ENCODE measurements at places on chromosomes 1 and 21.

GRCh38 chr1:99171184-99171813, 93.0 kb upstream of the PLPPR4 start:
- no peak for DNase-seq

DNA sequence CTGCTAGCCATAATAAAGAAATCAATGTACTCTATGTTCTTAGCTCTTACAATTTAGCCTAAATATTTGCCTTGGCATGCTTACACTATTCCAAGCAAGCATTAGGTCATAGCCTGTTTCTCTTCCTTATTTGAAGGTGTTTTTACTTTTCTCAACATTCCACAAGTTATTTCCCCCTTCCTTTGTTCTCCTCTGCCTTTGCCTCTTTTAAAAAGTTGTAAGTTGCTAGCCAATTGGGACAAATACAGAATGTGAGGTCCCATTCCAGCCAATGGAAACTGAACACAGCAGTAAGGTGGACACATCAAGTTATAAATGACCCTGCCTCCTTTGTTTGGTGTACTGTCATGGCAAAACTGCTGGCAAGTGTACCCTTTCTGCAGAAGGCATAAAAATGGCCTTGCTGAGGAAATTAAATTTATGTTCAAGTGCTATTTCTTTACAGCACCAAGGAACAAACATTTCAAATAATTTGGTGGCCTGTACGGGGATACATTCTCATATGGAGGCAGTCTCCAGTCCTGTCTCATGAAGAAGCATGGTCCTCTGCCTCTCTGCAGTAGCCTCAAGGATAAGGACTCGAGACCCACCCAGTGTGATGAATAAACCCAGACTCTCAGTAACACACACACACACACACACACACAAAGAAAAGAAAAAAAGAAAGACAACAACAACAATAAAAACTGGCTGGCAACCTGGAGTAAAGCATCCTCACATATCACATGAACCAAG, 28.8 kb upstream of the FMO1 start:
- DNase-seq: no peak

DNA sequence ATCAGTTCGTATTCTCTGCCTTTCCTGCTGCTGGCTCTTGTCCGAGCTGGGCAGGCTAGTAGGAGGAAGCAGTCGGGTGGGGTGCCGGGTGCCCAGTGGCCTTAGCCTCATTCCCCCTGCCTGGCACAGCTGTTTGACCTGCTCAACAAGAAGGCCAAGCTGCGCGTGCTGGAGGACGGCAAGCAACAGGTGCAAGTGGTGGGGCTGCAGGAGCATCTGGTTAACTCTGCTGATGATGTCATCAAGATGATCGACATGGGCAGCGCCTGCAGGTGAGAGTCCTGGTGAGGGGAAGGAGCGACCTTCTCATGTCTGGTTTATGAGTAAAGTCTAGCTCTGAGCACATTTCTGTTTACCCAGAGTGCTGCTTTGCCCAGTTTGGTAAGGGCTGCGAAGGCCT, 16.3 kb upstream of the RPS8 start:
- DNase-seq: no peak

DNA sequence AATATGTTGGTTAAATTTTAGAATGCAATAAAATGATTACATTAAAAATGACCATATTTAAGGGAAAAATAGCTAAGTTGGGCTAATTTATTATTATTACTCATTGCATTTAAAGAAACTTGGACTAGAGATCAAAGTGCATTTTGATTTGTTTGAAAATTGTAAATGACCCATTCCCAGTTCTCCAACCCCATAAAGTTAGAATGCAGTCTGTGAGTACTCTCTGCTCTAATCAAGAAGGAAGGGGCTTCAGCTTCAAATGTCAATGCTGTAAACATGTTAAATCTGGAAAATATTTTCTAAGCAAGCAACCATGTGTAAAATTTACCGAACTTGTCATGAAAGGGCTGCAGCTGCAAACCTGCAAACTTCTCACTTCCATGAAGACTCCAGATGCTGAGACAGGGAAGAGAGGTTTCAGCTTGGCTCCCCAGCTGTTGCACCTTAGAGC, 232.7 kb downstream of the TTLL7 start:
- no peak for DNase-seq

DNA sequence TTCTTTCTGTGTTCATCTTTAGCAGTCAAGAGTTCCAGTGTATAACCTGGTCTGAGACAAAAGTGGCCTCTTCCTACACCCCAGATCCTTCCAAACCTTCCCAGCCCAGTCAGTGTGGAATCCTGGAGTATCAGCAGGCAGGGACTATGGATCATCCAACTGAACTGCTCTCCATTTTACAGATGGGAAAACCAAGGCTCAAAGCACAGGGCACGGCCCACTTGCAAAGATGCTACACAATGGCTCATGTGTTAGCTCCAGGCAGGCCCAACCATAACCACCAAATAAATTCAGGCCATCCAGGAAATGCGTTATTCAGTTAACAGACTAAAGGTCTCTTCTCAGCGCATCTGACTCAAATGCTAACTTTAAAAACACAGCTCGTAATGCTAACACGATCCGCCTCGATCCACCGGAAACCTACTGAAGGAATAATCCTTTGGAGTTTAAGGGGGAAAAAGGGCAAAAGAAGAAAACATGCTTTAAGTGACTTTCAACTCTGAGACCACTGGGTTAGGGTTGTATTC, 7.1 kb downstream of the GLIS1 start:
- DNase-seq: no peak

- no peak for DNase-seq
Measured at GRCh38 chr21:36765229-36765628, 66.3 kb downstream of the SIM2 start.

GRCh38 chr1:93537924-93538323, 90.0 kb downstream of the FNBP1L start:
- DNase-seq: no peak

- DNase-seq: peak; percentile 68
Measured at GRCh38 chr1:161473348-161473747, 31.9 kb upstream of the FCGR2A start.

DNA sequence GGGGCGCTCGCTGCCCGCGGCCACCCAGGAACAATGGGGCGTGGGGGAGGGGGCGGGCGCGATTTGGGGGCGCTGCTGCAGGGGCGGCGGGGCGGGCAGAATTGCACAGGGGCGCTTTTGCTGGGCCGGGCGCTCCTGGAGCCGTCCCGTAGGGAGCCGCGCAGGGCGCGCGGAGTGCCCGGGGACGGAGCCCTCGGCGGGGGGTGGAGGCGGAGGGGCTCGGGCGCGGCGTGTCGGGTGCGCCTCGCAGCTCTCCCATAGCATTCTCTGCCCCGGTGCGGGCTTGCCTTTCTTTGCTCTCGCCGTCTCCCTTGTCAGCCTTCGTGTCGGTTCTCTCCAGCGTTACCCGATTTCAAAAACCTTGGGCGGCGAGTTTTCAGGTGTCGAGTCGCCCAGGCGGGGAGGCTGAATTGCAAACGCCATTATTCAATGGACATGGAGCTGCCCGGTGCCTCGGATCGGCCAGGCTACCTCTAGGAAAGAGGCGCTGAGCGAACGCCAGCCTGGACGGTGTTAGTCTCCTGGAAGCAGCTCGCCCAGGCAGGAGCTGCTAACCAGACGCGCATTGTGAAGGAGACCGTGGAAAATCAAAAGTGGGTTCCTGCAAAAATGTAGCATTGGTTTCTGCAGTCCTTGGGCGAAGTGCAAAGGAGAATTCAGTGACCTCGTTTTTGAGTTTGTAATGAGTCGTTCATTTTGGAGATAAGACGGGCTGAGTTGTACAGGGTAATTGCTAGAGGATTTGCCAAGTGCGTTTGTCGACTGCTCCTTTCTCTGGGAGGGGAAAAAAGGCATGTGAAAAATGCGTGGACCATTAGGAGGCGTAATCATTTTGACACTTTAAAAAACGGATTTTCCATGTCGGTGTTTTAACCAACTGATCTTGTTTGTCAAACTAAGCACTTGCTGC, 626 bp downstream of the CXADR start:
- DNase-seq: peak; percentile 70

GRCh38 chr21:34279883-34280282, 83.9 kb upstream of the KCNE2 start:
- no peak for DNase-seq

GRCh38 chr1:172431204-172431603, 10.7 kb downstream of the C1orf105 start:
- DNase-seq: no peak

DNA sequence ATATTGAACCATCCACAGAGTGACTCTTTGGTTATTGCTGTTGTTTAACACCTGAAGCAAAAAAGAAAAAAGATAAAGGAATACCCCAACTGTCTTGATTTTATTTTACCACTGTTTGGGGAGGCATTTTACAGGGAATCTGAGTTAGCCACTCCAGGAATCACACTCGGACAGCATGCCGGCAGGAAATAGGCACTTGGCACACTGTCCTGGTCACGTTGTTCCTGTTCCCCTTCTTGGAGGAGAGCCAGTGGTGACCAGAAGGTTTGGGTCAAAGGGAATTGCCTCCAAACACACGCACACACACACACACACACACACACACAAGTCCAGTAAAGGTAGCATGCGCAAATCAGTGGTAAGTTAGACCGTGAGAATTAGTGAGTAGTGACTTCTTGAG, 13.8 kb downstream of the RGS4 start:
- no peak for DNase-seq

DNA sequence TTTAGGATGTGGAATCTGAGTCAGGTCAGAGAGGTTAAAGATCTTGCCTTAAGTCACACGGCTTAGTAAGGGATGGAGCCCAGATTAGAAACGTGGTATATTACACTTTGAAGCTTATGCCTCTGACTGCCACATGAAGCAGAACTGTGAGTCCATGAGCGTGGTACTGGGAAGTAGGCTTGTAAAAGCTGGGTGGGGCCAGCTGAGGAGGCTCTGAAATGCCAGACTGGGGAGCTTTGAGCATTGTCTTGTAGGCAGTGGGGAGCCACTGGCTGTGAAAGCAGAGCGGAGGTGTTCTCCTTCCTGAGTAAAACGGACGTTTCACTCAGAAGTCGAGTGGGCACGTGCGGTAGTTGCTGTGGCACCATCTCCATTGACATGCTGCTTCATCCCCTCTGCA, 72.6 kb upstream of the USP24 start:
- DNase-seq: peak; percentile 91

GRCh38 chr1:186772228-186772627, 56.5 kb upstream of the PLA2G4A start:
- DNase-seq: no peak

GRCh38 chr1:165451691-165452090, 6.8 kb upstream of the RXRG start:
- peak; percentile 97 for DNase-seq

GRCh38 chr1:46401964-46402626, 8.0 kb downstream of the FAAH start:
- peak; percentile 74 for DNase-seq
